ENCODE measurements at places on chromosomes 16 and 17. TPM values are rescaled to one million over a fixed set of nuclear protein-coding genes. Genes with fewer than 3 reads are reported as not detected.

ATMIN gene
- total RNA-seq: 29.9 TPM

ACE gene
- 30.6 TPM for total RNA-seq

OXLD1 gene
- 29.3 TPM for total RNA-seq

PROCA1 gene
- 0.66 TPM for total RNA-seq

SCIMP gene
- total RNA-seq: not detected

CTRB2 gene
- not detected for total RNA-seq

SCN4A gene
- 0.07 TPM for total RNA-seq

RHBDL3 gene
- 0.14 TPM for total RNA-seq

- DNase-seq: no peak
Observed at GRCh38 chr16:68488554-68488953, 40.2 kb upstream of the SMPD3 start.

- DNase-seq: no peak
Observed at GRCh38 chr16:73189136-73189535, 141.2 kb upstream of the ZFHX3 start.

DNA sequence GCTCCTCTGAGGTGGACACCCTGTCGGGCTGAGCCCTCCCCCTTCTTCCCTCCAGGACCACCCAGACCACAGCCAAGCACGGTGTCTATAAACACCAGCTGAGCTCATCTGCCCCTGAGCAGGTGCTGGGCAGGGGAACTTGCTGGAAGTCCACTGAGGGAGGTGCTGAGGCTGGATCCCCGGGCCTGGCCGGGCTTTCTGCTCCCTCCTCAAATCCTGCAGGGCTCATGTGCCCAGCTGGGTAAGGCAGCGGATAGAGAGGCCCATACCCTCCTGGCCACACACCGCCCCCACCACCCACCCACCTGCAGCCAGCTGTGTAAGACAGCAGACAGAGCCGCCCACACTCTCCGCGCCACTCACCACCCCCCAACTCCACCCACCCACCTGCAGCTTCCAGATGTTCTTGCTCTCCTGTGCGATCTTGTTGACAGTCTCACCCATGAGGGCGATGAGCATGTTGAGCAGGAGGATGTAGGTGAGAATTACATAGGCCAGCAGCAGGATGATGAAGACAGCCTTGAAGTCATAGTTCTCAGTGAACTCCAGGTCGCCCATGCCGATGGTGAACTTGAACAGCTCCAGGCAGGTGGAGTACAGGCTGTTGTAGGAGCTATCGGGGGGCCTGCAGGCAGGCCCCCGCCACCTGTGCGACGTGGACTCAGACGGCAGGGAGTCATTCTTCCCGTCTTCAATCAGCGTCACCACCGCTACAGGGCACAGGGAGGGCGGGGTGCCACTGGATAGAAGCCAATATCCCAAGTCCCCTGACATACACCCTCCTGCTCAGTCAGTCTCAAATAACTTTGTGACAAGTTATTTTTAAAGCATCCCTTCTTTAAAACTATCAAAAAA is 15.9 kb upstream of the TRPV3 start:
- DNase-seq: no peak

GRCh38 chr17:5793899-5794298 is 209.6 kb upstream of the NLRP1 start:
- no peak for DNase-seq

DNA sequence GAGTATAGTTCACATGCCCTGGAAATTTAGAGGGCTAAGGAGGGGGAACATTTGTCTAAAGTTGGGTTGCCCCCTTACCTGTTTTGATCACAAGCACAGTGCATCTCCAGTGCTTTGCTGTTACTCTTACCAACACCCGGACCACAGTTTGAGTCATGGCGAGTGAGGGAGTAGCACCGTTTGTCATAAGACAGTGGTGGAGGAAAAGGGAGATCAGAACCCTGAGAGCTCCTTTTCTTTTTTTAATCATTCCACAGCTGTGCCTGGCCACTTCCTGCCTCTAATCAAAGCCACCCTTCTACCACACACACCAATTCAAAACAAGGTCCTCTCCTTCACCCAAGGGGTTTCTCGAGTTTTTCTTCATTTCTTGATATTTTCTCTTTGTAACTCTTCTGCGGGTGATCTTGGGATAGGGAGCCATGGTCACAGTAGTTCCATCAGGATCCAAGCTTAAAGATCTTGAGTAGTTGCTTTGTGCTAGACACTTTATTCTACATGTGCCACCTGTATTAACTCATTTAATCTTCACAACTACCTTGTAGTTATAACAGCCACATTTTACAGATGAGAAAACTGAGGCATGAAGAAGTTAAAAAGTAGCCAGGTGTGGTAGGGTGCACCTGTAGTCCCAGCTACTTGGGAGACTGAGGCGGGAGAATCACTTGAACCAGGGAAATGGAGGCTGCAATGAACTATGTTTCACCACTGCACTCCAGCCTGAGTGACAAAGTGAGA is 5.0 kb upstream of the MYL4 start:
- DNase-seq: no peak

DNA sequence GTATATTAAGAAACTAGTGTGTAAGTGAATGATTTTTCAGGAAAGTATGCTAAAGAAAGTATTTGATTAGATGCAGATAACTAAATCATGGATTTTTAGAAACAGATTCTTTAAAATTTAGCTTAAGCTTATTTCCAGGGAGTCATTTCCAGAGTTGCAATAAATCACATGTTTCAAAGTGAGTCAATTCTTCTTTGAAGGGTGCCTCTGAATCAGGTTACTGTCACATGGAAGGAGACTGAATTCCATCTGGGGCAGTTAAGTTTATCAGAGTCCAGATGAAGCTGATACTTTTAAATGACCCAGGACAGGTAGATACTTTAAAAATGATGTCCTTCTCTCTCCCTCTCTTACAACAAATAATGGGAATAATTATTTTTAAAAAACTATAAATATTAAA is 5.0 kb downstream of the MFSD11 start:
- DNase-seq: no peak

- DNase-seq: no peak
Observed at GRCh38 chr16:17983847-17984639, 352.5 kb downstream of the NPIPA8 start.

DNA sequence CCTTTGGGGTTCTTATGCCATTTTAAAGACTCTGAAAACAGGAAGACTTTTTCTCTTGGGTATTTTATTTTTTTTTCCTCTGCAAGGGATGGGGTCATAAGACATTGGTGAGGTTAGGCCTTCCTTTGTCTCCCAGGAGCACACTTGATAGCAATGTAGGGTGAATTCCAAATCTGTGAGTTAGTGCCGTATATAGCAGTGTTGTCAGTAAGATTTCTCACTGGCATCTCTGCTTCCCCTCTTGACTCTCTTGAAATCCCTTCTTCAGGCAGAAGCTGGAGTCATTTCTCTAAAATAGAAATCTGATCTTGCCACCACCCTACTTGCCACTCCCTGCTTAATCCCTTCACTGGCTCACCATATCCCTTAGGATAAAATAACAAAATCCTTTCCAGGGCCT is 529.7 kb downstream of the WWOX start:
- no peak for DNase-seq

DNA sequence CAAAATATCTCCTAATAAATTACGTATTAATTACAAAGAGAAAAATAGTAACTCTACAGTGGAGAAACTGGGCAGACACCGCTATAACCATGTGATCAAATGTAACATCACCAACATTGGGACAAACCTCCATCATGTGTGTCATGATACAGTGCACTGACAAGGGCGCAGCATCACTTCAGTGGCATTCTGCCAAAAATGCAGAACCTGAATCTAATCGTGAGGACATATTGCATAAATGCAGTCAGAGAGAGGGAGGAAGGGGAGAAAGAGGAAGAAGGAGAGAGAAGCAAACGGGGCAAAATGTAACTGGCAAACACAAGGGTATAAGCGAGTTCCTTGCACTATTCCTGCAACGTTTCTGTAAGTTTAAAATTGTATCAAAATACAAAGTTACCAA is 74.2 kb upstream of the MARCHF10 start:
- no peak for DNase-seq

DNA sequence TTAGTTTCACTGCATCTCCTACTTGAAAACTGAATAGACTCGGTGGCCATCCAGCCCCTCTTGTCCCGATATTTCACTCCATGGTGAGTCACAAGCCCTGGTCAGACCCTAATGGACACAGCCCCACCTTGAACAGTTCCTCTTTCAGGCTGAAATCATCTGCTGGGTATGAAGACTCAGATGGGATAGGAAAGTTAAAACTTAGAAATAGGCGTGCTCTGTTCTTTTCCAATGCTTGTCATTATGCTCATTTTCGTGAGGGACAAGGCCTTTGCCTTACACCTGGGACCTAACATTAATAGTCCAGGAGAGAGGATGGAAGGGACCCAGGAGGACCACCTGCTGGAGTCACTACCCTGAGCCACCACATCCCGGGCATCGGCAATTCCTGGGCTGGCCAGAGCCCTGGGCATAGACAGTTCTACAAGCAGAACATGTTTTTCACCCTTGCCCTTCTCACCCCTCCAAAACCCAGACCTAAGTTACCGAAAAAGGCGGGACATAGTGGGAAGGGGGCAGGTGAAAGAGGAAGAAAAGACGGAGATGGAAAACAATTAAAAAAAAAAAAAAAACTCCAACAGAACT is 278.3 kb downstream of the SOX9 start:
- no peak for DNase-seq

DNA sequence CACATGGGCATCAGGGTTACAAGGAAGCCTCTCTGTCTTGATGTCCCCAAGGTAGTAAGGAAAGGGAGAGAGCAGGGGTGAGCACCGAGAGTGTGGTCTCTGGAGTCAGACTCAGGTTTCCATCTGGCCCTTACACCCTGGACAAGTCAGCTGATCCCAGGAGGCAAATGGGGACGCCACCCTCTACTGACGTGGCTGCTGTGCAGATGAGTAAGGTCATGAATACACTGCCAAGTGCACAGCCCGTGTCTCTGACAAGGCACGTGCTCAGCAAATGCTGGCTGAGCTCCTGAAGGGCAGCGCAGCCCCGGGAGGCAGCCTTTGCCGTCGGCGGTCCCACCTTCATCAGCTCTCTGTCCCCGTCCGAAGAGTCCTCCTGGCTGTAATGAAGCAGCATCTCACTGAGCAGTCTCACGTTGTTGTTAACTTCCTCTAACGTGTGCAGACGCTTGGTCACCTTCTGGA is 19.4 kb downstream of the GGA3 start:
- no peak for DNase-seq

DNA sequence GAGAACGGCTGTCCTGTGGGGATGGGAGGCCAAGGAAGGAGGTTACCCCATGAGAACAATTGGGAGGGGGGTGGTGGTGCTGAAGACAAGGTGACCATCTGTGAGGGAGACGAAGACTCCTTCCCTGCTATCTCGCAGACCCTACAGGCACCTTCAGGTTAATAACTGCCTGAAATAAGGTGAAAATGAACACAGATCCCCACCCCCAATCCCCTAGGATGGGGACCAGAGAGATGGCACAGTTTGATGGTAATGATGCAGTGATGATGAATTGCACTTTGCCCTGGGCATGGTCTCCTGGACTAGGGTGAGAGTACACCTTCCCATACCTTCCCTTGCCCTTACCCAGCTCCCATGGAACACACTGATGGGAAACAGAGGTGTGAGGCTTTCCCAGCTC is 1.4 kb upstream of the NAE1 start:
- no peak for DNase-seq

GRCh38 chr17:83201206-83202001 is 122.0 kb downstream of the METRNL start:
- no peak for DNase-seq

DNA sequence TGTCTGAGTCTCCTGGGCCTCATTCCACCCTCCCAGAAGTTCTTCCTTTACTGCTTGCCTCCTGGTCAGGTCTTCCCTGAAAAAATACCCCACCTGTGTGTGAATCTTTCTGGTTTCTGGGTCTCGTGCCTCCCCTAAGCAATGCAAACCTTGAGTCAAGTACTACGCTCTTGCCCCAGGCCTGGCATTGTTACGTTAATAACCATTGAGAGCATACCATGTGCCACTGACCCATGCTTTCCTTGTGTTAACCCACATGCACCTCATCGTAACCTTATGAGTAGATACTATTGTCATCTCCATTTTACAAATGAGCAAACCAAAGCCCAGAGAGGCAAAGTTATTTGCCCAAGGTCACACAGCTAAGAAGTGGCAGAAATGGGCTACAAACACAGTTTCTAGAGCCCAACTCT is 25.4 kb upstream of the TOB1 start:
- DNase-seq: no peak

DNA sequence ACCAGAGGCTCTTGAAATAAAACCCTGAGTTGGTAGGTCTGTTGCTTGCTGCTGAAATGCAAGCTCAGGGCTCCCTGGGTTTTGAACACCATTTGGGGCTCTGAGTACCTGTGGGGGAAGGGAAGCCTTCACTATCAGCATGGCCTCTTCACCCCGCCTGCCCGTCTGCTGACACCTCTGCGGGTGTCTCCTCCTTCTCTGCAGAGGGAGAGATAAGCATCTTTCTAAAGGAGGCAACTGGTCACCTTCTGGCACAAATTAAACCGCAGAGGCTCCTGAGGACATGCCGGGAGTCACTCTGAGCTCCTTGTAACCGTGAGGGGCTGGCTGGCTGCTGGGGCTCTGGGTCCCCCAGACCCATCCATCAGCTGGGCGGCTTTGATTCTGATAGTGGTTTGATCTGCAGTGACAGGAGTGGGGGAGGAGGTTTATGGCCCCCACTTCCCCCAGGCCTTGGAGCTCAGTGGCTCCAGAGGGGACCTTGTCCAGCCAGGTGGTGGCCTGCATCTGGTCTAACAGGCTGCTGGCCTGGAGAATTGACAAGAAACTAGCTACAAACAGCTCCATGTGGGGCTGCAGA is 123.5 kb downstream of the IRF8 start:
- no peak for DNase-seq

- DNase-seq: no peak
Observed at GRCh38 chr16:8941718-8942344, 21.9 kb downstream of the USP7 start.

- no peak for DNase-seq
Observed at GRCh38 chr16:57527027-57527426, 9.3 kb downstream of the CCDC102A start.

DNA sequence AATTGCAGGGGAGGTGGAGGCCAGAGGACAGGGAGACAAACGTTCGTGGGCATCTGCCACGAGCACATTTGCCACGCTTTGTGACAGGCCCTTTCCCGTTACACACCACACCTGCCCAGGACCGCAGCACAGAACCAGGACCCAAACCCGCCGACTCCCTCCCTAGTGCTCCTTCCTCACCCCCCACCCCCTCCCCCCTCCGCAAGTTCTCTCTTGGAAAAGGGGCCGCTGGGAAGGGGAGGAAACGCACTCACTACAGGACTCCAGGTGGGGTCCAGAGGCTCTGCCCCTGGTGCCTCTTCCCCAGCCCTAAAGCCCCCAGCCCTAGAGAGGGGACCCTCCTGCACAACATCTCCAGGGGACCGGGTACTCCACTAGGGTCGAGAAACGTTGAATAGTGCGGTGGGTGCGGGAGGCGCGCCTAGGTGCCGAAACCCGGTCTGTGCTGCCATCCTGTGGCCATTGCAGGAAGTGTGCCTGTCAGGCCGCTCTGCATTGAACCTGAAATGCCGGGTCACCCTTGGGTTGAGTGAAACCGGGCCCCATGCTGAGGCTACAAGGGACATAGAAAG is 21.9 kb upstream of the EIF1 start:
- DNase-seq: no peak

GRCh38 chr17:66021757-66022156 is 170.2 kb downstream of the CEP112 start:
- no peak for DNase-seq

DNA sequence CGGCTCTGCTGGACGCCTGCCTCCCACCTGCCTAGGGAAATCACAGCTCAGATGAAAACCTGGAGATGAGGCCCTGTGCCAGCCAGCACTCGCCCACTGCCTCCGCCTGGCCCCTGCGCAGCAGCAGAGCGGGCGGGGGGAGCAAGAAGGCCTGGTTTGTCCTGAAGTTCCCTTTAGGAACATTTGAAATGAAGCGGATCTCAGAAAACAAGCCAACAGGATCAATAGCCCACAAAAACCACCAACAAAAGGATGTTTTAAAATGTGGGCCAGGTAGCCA is 48.0 kb downstream of the RBFOX3 start:
- no peak for DNase-seq

Measured in pulmonary artery endothelial cell (primary cell).